Stimulated activated CD4-positive, alpha-beta T cell treated with anti-CD3 and anti-CD28 coated beads, Interleukin-1b, Interleukin-23, amount 100 ng/mL, for 4 hours (primary cell): ENCODE measurements at places on chromosomes 5 and 9.

DNA sequence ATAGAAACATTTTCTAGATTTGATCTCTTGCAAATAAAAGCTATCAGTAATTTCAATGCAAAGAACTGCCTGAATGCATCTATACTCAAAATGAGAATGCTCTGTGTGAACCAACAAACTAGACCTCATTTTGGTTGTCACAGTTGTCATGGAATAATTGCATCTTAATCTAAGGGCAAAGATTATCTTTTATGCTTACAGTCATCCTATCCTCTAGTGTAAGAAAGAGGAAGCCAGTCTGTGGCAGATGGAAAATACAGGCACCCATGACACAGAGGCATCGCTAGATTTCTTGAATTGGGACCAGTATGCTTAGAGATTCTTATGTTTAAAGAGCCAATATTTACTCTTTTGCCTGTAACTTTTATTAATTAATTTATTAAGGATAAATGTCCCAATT lies 95.0 kb downstream of the MACIR start:
- no peak for DNase-seq

DNA sequence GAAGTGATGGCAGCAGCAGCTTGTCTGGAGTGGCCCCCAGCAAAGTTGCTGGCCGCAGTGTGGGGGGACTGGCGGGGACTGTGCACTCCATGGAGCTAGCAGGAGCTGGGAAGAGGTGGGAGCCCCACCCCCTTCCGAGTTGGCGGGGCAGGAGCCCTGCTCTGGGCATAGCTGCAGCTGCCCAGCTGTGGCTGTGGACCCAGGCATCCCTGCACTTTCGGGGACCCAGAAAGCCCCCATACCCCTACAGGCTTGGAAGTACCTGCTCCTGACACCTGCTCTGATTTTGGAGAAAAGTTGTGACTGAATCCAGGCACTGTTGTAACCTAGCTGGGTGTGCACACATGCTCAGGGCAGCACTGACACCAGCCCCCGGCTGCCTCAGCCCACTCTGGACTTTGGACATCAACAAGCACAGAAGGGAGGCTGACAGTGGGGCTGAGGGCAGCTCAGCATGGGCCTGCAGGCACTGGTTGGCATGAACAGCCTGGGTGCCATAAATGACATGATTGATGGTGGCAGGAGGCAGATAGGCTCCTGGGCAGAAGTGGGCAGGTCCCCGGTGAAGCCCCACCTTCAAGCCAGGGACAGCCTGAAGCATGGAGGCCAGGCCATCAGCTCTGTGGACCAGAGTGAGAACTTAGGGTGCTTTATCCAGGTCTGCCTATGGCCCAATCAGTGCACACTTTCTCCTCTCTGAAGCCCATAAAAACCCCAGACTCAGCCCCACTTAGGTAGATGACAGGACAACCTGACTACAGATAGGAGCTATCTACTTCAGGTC lies 12.6 kb downstream of the LMBRD2 start:
- no peak for DNase-seq

DNA sequence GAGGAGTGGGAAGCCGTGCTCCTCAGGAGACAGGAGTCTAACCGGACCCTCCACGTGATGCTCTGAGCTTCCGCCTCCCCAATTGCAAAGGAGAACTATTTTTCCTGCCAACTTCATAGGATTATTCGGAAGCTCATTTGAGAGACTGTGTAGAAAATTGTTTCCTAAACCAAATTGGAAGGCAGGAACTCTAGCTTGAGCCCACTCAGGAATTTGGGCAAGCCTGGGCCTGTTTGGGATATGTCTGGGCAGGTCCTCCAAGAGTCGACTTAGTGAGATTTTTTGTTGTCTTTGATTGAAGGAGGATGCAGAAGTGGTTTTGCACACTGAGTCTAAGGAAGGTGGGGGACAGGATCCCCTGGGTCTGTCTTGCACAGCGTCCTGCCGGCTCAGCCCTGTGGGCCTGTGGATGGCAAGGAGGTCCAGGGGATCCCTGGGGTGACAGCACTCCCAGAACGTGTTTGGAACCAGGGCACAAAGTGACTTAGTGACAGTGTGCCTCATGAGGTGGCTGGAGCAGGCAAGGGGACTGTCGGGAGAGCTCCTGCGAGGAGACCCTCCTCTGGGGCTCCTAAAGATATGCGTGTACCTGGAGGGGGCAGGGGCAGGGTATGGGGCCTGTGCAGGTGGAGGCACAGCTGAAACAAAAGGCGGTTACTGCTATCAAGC lies 283.3 kb downstream of the NSG2 start:
- DNase-seq: no peak

GRCh38 chr9:14485366-14485765 lies 171.4 kb upstream of the NFIB start:
- DNase-seq: no peak

- DNase-seq: no peak
Observed at GRCh38 chr5:151855701-151856100, 69.0 kb downstream of the GLRA1 start.

- no peak for DNase-seq
Observed at GRCh38 chr5:97778451-97778850, 595.4 kb upstream of the RIOK2 start.
